Adipocyte (in vitro differentiated cells): ENCODE measurements at places on chromosomes 12 and 14.

DNA sequence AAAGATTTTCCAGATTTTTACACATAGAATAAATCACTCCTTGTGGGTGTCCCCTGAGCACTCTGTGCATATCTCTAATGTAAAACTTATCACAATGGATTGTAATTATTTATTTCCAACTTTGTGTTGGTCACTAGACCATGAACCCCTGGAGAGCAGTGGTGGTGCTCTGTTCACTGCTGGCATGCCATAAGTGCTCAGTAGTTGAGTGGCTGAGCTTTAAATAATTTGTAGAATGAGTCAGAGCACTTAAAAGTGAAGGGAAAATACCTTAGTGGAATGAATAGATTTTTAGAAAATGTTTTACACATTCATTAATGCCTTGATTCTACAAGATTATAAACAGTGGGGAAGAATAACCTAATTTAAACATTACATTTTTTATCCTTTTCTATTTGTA lies 6.3 kb downstream of the MGAT4C start:
- DNase-seq = peak; percentile 59

DNA sequence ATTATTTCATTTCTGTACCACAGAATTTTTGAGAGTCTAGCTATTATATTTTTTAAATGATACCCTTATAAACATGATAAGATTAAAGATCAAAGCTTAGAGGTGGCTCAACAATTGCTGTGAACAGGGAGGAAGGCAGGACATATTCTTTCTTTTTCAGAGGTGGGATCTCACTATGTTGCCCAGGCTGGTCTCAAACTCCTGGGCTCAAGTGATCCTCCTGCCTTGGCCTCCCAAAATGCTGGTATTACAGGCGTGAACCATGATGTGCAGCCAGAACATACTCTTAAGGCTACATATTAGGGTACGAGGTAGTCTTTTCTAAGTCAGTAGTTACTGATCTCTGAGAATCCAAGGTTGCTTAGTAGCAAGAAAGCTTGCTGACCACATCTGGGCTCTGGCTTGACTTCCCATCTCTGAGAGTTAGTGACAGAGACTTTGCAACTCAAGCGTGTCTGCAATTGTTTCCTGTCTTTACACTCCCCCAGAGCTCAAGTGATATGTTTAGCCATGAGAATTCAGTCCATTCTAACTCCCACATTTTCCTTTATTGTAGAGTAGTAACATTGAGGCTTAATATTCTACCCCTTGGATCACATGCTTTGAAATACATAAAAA lies 8.6 kb downstream of the RAB5B start:
- no peak for DNase-seq

- no peak for DNase-seq
Measured at GRCh38 chr12:114403011-114403689, 2.8 kb downstream of the TBX5 start.

DNA sequence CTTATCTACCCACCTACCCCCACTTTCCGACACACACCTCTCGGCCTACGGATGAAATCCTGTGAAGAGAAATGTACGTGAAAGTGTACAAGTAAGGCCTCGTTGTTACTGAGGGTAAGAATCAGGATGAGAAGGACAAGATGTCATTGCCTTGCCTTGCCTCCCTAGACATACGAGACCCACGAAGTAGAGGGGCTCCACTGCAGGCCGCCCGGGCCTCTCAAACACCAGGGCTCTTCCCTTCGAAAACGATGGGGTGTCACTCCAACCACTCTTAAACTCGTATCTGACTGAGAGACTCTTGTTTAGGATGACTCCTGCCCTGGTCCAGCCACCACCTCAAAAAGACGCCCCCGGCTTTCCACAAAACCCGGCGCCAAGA lies 498 bp downstream of the RACGAP1 start:
- peak; percentile 36 for DNase-seq

- DNase-seq = no peak
Measured at GRCh38 chr14:103543140-103543539, 14.1 kb downstream of the TRMT61A start.

- no peak for DNase-seq
Measured at GRCh38 chr14:64584190-64584589, 34.4 kb downstream of the PPP1R36 start.

- DNase-seq = no peak
Measured at GRCh38 chr12:79366374-79366773, 324.4 kb downstream of the PAWR start.

DNA sequence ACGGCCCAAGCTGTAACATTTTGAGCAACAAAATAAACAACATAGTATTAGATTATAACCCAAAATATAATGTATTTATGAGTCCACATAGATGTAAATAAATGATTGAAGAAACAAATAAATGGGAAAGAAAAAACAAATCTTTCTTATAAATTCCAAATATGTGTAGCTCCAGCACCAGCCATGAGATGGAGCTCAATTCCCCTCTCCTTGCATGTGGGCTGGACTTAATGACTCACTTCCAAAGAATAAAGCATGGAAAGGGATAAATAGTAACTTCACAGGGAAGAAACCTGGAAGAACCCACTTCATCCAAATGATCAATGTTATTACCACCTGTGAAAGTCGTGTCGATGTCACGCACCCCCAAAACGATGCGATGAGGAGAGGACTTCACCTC lies 158.8 kb downstream of the RPAP3 start:
- DNase-seq = peak; percentile 45

GRCh38 chr14:94126419-94126677 lies 3.1 kb downstream of the IFI27L2 start:
- DNase-seq = no peak
